Vagina (tissue), 2 donors: ENCODE measurements at places on chromosomes 1 and 21.

DNA sequence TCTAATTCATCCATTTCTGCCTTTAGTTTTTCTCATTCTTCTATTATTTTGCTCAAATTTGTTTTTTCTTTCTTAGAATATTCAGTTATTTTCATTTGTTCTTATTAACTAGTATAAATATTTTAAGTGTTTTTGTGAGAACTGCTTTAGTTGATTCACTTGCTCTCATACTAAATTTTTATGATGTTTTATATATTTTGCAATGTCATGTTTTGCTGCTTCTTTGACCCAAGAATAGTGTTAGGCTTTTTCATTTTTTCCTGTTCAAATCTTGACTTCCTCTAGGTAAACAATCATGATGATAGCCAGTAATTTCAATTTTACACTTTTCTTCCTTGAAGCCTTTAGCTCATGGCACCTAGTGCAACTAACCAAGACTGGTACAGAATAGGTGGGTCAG lies 45.2 kb downstream of the MAN1A2 start:
- no peak for DNase-seq

DNA sequence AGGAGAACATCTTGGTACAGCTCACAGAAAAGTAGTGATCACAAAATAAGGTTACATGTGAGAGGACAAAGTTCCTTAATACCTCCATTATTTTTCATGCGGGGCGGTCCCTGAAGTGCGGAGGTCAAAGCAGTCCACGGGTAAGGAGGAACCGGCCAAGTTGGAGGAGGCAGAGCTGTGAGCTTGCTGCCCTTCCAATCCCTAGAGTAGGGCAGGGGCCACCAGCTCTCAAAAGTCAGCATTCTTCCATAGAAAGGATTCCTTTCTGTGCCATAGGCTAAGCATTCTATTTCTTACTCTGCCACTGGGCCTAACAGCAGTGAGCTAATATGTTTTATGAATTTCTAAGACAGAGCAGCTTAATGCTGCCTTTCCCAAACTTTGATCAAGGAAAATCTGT lies 50.9 kb upstream of the USP1 start:
- no peak for DNase-seq

DNA sequence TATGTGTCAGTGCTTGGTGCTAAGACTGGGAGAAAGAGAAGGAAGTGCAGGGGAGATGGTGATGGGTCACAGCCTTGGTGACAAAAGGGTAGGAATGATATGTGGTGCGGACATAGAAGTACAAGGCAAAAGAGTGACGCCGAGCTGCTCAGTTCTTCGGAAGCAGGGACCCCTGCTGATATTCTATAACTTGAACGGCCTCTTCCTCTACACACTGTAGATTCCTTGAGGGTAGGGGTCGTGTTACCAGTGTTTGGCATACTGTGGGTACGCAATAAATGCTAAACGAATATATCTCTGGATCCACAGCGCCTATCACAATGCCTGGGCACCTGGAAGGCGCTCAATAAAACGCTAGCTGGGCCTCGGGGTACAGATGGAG lies 488 bp downstream of the DBT start:
- no peak for DNase-seq

GRCh38 chr1:211896958-211897357 lies 66.4 kb upstream of the LPGAT1 start:
- no peak for DNase-seq

DNA sequence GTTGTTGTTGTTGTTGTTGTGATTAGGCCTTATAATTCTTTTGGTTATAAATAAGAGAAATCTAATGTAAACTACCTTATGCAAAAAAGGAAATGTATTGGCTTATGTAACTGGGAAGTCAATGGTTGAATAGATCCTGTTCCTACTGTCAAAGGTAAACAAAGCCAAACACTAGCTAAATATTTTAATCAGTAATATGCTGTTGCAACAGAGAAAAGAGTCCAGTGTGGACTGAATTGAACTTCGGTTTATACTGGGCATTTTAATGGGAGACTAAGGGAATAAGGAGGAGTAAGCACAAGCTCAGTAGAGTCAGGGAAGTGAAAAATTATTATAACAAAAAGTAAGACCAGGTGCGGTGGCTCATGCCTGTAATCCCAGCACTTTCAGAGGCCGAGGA lies 15.4 kb downstream of the MSH4 start:
- no peak for DNase-seq

- no peak for DNase-seq
Observed at GRCh38 chr1:170063109-170063826, 11.2 kb downstream of the KIFAP3 start.

DNA sequence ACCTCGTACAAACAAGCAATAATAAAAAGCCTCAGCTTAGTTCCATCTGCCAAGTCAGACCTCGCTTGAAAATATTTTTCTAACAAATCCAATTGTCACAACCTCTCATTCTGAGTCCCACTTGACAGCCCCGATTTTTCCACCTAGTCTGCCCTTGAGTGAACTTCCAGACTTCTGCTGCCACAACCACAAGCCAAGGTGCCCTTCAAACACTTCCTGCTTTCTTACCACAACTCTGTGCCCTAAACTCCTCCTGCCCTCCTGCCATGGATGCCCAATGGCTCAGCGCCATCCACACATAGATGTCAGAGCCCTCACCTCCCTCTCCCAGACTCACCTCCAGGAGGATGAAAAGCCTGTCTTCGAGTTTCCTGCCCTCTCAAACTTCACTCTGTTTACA lies 3.9 kb downstream of the TMPRSS2 start:
- no peak for DNase-seq

DNA sequence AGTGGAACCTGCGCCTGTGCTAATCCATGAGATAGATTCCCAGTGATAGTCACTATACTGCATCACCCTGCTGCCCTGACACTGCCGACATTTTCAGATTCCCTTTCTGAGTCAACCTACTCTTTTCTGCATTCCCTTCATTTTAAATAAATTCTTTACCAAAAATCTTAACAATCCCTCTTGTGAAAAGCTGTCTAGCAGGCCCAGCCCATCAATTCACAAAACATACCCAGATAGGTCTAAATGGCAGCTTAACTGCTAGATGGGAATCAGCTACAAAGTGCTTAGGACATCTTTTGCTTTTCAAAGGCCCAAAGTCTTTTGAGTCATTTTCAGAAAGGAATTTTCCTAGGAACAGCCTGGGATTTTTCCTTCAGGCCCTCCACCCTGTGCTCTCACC lies 180.1 kb upstream of the PTBP2 start:
- DNase-seq: no peak

GRCh38 chr21:37449302-37449937 lies 82.8 kb downstream of the DYRK1A start:
- no peak for DNase-seq

GRCh38 chr21:46411236-46411635 lies 47.5 kb upstream of the DIP2A start:
- DNase-seq: no peak

- peak; percentile 46 for DNase-seq
Observed at GRCh38 chr21:37904856-37905255, 11.4 kb downstream of the KCNJ6 start.

DNA sequence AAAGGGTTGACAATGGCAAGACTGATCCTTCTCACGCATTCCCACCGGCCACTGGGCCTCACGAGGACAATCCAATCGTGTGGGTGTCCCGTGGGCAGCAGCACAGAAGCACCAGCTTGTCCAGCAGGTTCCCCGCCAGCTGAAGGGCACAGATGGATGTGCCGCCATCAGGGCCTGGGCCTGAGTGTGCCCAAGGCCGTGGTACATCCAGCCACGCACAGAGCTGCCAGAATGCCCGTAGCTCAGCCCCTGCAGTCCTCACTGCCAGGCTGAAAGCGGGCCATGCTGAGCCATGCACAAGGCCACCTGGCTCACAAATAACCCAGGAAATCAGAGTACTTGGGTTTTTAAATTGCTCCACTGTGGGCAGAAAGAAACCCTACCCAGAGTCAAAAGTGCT lies 7.0 kb downstream of the NPHP4 start:
- no peak for DNase-seq

DNA sequence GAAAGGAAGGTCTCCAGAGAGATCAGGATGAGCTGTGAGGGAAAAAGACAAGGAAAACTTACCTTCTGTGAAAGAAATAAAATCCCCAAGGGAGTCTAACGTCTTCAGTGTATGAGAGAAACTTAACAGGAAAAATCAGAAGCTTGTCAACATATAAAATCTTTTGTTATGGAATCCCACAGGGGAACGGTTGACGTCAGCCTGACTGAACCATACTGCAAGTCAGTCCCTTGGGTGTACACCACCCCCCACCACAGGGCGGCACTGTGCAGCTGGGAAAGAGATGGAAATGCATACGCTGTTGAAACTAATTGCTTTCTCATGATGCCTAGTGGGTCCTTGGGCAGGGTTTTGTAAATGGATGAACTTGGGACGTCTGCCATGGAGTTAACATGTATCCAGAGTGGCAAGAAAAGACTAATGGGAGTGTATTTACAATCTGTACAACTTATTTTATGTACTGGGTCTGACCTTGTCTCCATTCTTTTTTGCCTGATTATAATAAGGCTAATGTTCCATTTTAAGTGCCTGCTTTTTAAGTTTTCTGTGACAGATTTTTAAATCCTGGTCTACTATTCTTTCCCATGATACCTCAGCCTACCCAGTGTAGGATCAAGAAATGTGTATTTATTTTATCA lies 22.7 kb downstream of the UTP25 start:
- DNase-seq: no peak

- no peak for DNase-seq
Observed at GRCh38 chr1:214808845-214809460, 206.0 kb downstream of the CENPF start.

- DNase-seq: peak; percentile 71
Observed at GRCh38 chr21:42806509-42807140, 72.7 kb downstream of the WDR4 start.

DNA sequence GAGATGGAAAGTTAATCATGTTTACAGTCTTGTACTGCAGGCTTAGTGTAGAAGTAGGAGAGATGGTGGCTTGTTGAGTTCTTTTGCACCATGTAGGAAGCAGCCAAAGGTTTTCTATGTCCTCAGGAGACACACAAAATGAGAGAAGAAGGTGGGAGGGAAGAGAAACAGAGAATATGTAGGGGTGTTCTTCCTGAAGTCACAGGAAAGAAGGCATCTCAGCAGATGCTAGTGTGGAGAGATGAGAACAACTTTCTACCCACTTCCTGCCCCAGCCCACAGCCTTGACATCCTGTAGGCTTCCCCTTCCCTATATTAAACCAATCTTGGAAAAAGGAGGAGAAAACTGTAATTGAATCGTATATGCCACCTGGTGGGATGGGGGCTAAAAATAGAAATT lies 217.0 kb downstream of the S1PR1 start:
- no peak for DNase-seq

DNA sequence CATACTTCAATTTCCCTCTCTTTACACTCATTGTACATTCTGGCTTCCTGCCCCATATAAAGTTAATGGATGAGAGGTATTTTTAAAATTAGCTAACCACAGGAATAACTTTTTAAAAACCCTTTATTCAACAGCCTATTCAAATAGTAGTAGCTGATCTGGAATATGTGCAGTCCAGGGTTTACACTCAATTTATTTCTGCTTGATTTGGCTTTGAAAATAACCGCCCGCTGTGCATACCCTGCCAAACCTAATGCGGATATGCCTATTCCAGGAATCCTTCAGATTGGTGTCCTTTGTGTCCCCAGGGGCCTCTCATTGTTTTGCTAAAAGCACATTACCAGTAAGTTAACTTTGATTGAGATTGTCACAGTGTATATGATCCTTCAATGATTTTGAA lies 1686.2 kb downstream of the PLA2G4A start:
- no peak for DNase-seq

GRCh38 chr21:42277593-42277992 lies 37.6 kb downstream of the TFF3 start:
- DNase-seq: no peak

DNA sequence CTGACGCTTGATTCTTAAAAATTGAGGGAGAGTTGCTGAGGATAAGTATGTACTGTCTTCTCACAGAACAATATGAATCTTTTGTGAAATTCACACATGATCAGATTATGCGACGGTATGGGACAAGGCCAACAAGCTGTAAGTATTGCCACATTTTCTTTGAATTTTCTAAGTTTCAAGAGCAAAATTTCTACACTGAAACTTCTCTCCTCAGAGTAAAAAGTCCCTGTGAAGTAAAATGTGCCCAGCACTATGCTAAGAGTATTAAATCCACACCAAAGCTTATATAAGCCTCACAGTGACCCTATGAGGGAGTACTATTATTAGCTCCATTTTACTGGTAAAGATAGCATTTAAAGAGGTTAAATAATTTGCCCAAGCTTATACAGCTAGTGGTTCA lies 12.2 kb downstream of the AKIRIN1 start:
- no peak for DNase-seq

GRCh38 chr1:155420788-155421187 lies 100.1 kb downstream of the RUSC1 start:
- DNase-seq: no peak

DNA sequence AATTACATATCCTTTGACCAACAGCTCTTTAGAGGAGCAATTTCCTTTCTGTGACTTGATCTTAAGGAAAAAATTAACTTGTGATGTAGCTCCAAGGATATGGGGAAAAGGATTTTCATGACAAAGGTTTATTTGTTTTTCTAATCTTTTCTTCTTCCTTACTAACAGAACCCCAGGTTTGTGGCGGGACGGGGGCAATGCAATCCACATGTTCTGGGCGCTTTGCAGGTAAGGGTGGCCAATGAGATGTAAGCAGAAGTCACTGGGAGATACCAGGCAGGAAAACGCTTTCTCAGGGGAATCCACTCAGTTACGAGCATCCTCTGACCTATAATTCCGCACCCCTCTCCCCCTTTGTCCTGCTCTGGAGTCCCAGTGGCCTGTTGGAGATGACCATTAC lies 122.0 kb downstream of the MRPS6 start:
- DNase-seq: no peak

DNA sequence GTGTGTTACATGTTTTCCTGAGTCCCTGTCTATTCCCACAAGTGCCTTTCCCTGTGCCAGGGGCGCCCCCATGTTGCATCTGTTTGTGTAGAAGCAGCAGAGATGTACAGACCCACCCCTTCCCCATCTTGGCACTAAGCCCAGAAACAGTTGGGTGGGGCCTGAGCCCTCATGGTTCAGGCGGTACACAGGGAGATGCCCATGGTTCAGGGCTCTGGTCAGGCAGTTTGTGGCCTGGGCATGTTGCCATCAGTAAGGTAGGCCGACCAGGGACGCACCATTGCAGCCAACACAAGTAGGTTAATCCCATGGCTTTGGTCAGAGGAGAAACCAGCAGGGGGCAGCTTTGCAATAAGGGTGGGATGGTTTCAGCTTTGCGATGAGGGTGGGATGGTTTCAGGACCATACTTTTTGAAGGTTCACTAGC lies 914 bp upstream of the ADGRB2 start:
- DNase-seq: no peak

DNA sequence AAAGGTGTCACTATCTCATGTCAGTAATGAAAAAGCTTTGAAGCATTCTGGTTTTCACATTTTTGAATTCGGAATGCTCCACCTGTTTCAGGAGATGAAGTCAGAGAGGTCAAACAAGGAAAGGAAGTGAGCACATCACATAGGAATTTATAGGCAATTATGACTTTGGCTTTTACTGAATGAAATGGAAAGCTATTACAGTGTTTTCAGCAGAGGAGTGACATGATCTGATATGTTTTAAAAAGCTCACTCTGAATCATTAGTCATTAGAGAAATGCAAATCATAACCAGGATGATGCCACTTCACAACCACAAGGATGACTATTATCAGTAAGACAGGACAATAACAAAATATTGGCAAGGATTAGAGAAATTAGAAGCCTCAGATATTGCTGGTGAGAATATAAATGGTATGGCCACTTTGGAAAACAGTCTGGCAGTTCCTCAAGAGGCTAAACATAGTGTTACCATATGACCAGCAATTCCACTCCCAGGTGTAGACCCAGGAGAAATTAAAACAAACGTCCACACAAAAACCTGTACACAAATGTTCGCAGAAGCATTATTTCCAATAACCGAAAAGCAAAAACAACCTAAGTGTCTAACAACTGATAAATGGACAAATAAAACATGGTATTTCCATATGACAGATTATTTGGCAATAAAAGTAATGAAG lies 7.5 kb downstream of the TAF1A start:
- DNase-seq: no peak
